ENCODE measurements at places on chromosomes 16 and 17. TPM values are rescaled to one million over a fixed set of nuclear protein-coding genes. Genes with fewer than 3 reads are reported as not detected.

DNA sequence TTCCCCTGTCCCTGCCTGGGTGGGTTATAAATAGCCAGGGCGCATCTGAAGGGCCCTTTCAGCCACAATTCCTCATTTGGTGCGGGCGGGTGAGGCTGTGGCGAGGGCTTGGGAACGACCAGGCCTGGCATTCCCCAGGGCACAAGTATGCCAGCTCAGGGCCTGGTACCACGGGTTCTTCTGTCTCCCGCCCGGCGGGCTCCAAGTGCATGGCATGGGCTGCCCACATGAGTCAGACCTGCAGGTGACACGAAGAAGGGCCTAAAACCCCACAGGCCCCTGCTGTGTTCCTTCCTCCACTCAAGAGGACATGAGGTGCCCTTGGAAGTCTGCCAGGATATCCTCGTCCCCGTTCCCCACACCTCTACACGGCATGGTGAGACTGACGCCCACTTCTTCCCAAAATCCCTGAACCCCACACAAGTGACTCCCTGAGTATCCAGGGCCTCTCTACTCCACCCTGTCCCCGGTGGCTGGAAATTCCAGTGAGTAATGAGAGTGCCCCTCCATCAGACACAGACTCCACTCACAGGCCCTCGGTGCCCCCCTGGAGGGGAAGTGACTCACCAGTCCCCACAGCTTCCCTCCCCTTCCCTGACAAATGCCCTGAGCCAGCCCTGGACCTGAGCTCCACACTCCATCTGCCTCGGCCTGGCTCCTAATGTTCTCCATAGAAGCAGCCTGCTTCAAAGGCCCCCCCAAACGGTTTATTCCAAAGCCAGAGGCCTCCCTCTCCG lies 68.8 kb downstream of the ABR start:
- peak; percentile 40 for DNase-seq

The C17orf50 gene
- not detected for total RNA-seq

The CARD14 gene
- not detected for total RNA-seq

DNA sequence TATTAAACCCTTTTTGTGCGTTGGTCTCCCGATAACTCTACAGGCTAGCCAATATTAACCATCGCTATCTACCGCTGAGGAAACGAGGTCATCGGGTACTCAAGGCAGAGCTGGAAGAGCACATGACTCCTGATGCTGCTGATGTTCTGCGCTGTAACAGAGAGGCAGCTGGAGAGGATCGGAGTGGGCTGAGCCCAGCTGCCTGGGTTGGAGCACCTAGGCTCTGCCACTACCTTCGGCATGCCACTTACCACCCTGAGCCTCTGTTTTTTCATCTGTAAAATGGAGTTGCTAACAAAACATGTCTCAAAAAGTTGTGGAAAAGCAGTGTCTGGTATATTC lies 432 bp upstream of the SLC46A1 start:
- no peak for DNase-seq

The SMPD3 gene
- total RNA-seq = 0.12 TPM

DNA sequence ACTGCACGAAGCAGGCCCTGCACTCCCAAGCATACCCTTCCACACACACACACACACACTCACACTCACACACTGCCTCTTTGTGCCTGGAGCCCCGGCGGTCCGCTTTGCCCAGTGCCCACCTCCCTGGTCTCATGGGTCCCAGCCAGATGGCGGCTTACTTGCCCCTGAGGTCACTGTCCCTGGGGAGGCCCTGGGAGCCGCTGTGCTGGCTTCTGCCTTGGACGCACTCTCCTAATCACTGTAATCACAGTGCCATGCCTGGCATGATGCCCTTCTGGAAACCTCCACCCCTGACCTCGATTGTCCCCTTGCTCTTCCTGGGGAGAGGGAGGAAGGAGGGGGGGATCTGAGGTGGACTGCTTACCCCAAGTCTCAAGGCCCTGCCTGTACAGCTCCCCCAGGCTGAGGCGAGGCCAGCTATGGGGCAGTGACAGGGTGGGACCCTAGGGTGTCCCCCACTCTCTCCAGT lies 36.0 kb downstream of the ARHGAP23 start:
- no peak for DNase-seq

DNA sequence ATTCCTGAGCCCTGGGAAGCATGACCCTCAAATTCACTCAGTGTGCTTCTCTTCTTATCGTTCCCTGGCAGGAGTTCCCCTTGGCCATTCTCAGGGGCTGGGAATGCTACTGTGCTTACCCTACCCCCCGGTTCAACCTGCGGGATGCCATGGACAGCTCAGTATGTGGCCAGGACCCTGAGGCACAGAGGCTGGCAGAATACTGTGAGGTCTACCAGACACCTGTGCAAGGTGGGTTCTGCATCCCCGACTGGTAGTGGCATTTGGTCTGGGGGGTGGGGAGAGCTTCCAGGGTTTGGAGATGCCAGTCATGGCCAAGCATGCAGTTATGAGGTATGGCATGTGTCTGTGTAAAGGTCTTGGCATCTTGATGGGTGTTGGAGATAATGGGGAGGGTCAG lies 39.4 kb downstream of the WSCD1 start:
- no peak for DNase-seq

- no peak for DNase-seq
These were observed 3.1 kb downstream of the SIAH1 start for GRCh38 chr16:48382131-48382530.

DNA sequence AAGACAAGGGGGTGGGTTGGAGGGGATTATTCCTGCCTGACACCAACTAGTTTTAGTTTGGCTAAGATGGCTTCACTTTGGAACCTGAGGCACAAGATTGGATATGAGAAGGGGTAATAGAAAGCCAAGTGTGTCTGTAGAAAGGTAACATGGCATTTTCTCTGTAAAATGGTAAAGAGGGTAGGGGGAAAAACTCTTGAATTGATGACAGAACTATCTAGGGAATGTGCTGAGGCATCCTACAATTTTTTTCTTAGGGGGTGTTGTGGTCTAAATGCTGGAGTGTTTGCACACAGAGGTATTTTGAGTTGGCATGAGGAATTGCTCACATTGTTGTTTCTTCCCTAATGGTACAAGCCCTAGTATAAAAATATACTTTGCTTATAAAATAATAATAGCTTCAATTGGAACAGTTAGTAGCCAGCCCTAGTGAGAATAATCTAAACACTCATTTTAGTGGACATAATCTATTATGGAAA lies 25.8 kb downstream of the YPEL2 start:
- no peak for DNase-seq

The JPH3 gene
- total RNA-seq = 0.07 TPM

GRCh38 chr16:21157632-21158031 lies 842 bp upstream of the LDAF1 start:
- DNase-seq = no peak

- DNase-seq = no peak
These were observed 56.0 kb downstream of the CEP112 start for GRCh38 chr17:66135896-66136295.

Measured in activated CD4-positive, alpha-beta memory T cell treated with anti-CD3 and anti-CD28 coated beads for 36 hours (primary cell).